Osteocyte (in vitro differentiated cells): ENCODE measurements at places on chromosomes 1 and 21. TPM values are rescaled to one million over a fixed set of nuclear protein-coding genes. Genes with fewer than 3 reads are reported as not detected.

DNA sequence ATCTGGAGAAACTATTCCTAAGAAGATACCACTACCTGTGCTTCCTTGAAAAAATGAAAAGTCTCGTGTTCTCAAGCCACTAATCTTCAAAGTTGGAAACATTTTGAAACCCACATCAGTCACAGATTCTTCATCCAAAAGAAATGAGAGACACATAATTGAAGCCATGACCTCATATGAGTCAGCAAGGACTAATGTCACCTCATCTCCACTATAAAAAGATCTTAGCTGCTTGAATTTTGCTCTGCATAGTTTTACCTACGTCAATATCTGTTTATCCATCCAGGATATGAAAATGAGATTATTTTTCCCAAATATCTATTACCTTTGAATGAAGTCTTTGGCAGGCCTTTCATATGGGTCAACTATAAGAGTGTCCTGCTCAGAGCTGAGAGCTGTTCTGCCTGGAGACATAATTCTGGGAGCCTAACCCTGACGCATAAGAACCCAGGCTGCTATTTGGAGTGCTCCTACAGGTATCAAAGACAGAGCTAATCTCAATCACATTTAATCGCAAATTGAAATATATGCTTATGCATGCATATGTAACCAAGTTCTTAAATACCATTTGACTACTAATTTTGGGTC is 312.5 kb upstream of the PKN2 start:
- H3K27me3 ChIP-seq, result no peaks in the 10 kb centered on the region
- no peak for DNase-seq
- no peaks in the 10 kb centered on the region for H3K4me1 ChIP-seq

OR2T29 gene
- total RNA-seq, result not detected in 2 replicates

GRCh38 chr1:33324677-33325575 is 4.0 kb upstream of the A3GALT2 start:
- H3K4me1 ChIP-seq, result peaks cover 4% of the 10 kb centered on the region
- no peak overlapping the region for H3K4me3 ChIP-seq
- H3K27me3 ChIP-seq, result no peaks in the 10 kb centered on the region
- no peak for DNase-seq
- no peak overlapping the region for H3K27ac ChIP-seq

LRRC47 gene
- total RNA-seq, result 52.3 and 59.5 TPM in 2 replicates

DNA sequence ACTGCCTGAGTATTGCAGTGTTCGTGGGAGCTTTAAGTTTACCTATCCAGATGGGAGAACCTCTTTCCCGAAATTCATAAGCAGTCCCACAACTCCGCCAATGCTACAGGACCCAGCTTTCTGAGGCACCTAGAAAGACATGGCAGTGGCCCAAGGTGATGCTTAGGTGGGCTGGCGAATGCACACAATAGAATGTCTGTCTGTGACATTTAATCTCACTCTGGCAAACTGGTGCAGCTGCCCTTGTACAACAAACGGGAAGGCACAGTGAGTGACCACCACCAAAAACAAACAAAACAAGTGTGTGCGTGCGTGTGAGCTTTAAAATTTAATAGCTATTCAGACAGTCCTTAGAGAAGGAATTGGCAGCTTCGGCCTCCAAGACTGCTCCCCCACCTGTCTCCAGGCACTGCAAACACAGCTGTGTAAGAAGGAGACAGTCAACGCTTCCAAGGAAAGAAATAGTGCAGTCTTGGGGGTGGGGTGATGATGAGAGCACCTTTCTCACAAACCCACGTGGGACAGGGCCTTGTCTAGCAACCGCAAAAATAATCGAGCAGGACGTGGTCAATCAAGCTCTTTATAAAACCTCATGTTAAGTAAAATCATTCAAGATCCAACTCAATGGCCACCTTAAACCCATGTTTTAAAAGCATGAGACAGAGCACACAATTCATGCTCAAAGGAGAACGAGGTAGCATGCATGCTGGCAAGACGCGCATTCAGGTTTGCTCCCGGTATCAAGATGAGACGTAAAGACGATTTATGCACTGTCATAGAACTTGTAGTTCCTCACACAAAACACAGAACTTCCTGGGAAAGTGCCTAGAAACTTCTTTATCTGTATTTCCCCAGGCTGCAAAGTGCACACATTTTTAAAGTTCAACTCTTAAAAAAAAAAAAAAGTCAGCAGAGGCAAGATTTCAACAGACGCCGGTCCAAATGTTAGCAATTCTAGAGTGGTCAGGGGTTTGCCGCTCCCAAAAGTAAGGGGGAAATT is 84.1 kb downstream of the TM2D1 start:
- no peak overlapping the region for H3K27ac ChIP-seq
- H3K27me3 ChIP-seq, result no peaks in the 10 kb centered on the region
- no peak for DNase-seq
- H3K36me3 ChIP-seq, result peaks cover 2% of the 10 kb centered on the region

FAM72B gene
- 1.7 and 2.5 TPM in 2 replicates for total RNA-seq

DNA sequence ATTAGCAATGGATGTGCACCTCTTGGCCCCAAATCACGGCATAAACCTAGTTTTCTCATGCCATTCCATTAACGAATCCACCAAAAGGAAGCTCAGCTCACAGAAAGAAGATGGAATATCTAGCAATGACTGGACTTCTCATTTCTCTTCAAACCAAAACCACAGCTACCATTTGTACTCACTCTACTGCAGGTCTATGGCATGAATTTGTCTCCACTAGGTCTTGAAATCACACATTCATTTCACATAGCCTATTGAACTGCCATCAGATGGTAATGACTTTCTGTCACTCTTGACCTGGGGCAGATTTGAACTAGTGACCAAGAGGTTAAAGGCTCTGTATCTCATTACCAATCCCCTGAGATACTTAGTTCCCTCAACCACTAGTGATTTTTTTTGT is 382.7 kb downstream of the DPYD start:
- H3K4me3 ChIP-seq, result no peak overlapping the region
- H3K36me3 ChIP-seq, result peaks cover 11% of the 10 kb centered on the region
- DNase-seq, result no peak
- peaks cover 29% of the 10 kb centered on the region for H3K4me1 ChIP-seq

P3R3URF gene
- not detected in 2 replicates for total RNA-seq

BTG2 gene
- 31.2 and 33.7 TPM in 2 replicates for total RNA-seq

PCAT6 gene
- 3.8 and 5.2 TPM in 2 replicates for total RNA-seq

DNA sequence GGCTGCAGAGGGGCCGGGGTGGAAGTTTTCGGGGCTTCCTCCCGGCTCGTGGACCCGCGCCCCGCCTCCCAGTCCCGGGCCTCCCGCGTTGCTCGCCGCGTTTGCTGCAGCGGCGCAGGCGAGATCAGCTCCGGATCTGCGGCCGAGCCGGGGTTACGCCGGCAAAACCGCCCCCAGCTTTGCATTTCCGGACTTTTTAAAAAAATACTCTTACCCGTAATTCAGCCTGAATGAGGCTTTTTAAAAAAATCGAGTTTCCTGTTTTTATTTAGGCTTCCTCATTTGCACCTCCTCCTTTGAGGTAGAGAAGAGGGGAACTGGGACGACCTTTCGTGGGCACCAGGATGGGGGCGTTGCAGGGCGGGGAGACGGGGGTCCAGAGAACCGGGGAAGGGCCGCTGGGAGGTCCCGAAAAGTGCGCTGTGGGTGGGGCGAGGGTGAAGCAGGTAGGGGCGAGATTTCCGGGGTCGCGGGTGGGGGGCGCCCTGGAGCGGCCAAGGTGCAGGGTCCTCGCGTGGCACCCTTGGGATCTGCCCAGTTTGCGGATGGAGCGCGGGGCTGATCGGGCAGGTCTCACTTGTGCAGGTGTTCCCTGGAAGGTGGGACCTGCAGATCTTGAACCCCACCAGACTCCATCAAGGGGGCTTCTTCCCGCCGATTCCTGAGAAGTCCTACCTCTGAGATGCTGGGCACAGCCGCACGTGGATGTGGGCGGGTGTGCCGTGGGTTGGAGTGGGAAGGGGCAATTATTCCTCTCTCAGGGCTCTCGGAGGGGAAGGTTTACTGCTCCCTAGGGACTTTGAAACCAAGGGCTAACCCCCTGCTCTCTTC is 1.1 kb downstream of the PIK3CD start:
- H3K36me3 ChIP-seq, result no peaks in the 10 kb centered on the region
- H3K27ac ChIP-seq, result no peak overlapping the region
- peak overlapping the region; percentile 47 for H3K4me3 ChIP-seq
- no peak for DNase-seq

SLC16A1 gene
- total RNA-seq, result 58.7 and 60.0 TPM in 2 replicates

GRCh38 chr1:179831852-179832699 is 45.5 kb downstream of the TOR1AIP2 start:
- no peak overlapping the region for H3K27ac ChIP-seq
- H3K4me1 ChIP-seq, result no peaks in the 10 kb centered on the region
- DNase-seq, result peak; percentile 76
- H3K4me3 ChIP-seq, result no peak overlapping the region

RCAN1 gene
- total RNA-seq, result 61.5 and 68.5 TPM in 2 replicates

GRCh38 chr1:151238467-151238739 is 16.1 kb upstream of the PSMD4 start:
- DNase-seq, result no peak
- H3K27me3 ChIP-seq, result no peaks in the 10 kb centered on the region
- peak overlapping the region; percentile 54 for H3K27ac ChIP-seq
- no peak overlapping the region for H3K4me3 ChIP-seq
- peaks cover 71% of the 10 kb centered on the region for H3K36me3 ChIP-seq
- H3K4me1 ChIP-seq, result peaks cover 11% of the 10 kb centered on the region

SLAMF1 gene
- total RNA-seq, result not detected in 2 replicates

NR5A2 gene
- total RNA-seq, result not detected in 2 replicates

DNA sequence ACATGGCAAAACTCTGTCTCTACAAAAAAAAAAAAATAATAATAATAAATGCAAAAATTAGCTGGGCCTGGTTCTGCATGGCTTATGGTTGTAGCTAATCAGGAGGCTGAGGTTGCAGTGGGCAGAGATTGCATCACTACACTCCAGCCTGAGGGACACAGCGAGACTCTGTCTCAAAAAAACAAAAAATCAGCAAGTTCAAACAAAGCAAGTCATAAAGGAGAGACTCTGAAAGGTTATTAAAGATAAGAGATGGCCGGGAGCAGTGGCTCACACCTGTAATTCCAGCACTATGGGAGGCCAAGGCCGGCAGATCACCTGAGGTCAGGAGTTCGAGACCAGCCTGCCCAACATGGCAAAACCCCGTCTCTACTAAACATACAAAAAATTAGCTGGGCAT is 28.8 kb downstream of the COP1 start:
- no peak overlapping the region for H3K27ac ChIP-seq
- no peaks in the 10 kb centered on the region for H3K27me3 ChIP-seq
- no peak for DNase-seq
- no peak overlapping the region for H3K4me3 ChIP-seq

DNA sequence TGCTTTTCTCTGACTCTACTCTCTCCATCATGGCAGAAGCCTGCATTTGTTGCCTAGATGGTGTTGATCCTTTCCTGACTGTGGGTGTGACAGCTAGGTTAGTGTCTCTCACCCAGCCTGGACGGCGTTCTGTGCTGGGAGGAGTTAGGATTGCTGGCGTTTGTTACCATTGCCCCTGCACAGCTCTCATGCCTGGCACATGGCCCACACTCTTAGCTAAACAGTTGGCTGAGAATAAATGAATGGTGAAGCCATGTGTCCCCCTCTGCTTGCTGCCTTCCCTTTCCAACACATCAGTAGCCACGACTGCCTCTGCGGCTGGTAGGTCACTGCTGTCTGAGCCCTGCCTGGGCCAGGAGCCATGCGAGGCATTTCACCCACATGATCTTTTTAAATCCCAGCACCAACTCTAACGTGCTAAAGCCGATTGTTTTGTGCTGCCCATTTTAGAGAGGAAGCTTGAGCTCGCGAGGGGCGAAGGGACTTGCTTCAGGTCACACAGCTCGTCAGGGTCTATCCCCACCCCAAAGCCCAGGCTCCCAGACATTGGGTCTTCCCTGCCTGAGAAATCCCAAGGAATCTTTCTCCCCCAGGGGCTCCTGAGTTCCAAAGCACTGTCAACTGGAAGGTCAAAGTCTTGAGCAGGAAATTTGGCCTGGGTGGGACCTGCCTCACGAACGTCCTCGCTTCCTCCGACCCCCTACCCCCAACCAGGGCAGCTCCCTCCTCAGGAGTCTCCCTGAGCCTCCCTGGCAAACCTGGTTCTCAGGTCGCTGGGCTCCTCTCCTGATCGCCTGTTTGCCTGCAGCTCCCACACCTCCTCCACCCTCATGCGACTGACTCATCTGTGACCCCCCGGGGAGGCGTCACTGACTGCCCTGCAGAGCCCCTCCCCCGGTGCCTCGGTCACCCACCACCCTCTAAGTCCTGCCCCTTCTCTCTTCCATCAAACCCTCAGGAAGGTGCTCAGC is 271.7 kb upstream of the C1orf174 start:
- H3K4me3 ChIP-seq, result no peak overlapping the region
- H3K36me3 ChIP-seq, result peaks cover 2% of the 10 kb centered on the region
- DNase-seq, result peak; percentile 73
- H3K27me3 ChIP-seq, result no peaks in the 10 kb centered on the region
- H3K4me1 ChIP-seq, result no peaks in the 10 kb centered on the region
- H3K27ac ChIP-seq, result no peak overlapping the region

LMX1A gene
- not detected in 2 replicates for total RNA-seq

- no peak overlapping the region for H3K4me3 ChIP-seq
- peaks cover under 1% of the 10 kb centered on the region for H3K36me3 ChIP-seq
- peaks cover 10% of the 10 kb centered on the region for H3K4me1 ChIP-seq
- H3K27me3 ChIP-seq, result no peaks in the 10 kb centered on the region
These were observed 62.3 kb downstream of the LYPLAL1 start for GRCh38 chr1:219235903-219236481.

DNA sequence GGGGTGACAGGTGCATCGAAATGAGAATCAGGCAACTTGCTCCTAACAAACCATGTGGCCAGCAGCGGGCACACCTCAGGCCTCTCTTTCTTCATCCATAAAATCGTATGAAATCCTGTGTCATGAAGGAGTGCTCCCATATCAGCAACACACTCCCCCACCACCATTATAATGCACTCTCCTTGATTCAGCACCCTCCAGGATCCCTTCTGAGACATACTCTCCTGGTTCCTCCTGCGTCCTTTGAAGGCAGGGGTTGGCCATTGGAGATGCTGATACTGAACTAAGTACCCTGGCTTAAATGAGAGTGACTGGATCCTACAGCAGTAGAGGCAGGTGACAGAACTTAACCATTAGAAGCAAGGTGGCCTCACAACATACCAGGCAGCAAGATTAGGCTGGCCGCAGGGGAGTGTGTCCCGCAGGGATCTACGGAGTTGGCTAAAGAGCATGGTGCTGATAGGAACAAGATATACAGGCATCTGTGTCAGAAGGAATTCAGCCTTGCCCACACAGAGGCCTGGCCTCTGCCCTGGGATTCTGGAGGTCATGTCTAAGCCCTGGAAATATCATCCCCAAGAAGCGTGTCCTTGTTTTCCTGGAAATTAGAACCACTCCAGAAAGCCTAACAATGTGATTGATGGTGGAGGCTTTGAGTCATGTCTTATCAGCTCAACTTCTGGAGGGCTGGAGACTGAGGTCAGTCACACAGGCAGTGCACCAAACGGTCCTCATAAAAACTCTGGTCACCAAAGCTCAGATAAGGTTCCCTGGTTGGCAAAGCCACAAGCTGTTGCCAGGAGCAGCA is 16.8 kb downstream of the S100A7A start:
- no peak overlapping the region for H3K27ac ChIP-seq
- no peak overlapping the region for H3K4me3 ChIP-seq
- DNase-seq, result peak; percentile 75

PTGFR gene
- 2.5 and 3.0 TPM in 2 replicates for total RNA-seq

- no peak for DNase-seq
- H3K27me3 ChIP-seq, result no peaks in the 10 kb centered on the region
- H3K36me3 ChIP-seq, result no peaks in the 10 kb centered on the region
- no peaks in the 10 kb centered on the region for H3K4me1 ChIP-seq
These were observed 1434.5 kb downstream of the KCNT2 start for GRCh38 chr1:195173753-195174152.
